ENCODE measurements at places on chromosomes 11 and 22. TPM values are rescaled to one million over a fixed set of nuclear protein-coding genes. Genes with fewer than 3 reads are reported as not detected.

GRCh38 chr11:12749442-12749841 is 75.2 kb downstream of the TEAD1 start:
- DNase-seq, result no peak

DNA sequence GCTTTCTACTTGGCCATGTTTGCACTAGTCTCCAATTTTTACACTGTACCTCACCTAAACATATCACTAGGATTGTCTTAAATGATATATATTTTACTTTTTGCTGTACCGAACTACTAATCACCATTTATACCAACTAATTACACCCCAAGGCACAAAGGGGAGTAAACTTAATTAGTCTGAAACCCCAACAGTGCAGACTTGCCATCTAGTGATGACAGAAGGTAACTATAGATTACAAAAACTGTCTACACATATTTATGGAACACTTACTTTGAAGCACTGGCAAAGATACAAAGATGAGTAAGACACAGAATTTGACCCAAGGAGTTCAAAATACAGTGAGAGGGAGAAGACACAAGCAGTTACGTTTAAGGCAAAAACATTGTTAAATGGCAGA is 139.7 kb downstream of the CNTN5 start:
- no peak for DNase-seq

The LRRC4C gene
- 0.27 TPM for total RNA-seq

- DNase-seq, result peak; percentile 54
Observed at GRCh38 chr11:12677131-12677530, 2.9 kb downstream of the TEAD1 start.

The PRPF19 gene
- total RNA-seq, result 106 TPM

DNA sequence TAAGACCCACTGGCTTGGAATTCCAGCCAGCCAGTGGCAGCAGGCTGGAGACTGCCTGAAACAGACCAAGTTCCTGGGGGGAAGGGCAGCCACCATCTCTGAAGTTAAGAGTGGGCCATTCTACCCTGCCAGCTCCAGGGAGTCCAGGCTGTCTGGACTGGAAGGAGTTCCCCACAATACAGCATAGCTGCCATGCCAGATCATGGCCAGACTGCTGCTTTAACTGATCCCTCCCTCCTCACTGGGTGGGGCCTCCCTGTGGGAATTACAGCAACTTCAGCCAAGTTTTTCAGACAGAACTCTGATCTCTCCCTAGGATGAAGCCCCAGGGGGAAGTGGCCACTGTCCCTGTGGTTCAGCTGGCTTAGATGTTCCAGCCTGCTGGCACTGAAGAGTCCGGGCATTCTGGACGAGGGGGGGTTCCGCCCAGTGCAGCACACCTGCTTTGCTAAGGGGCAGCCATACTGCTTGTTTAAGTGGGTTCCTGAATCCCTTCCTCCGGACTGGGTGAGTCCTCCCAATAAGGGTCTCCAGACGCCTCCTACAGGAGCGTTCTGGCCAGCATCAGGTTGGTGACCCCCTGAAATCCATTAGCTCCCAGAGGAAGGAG is 455.4 kb downstream of the DLG2 start:
- DNase-seq, result no peak

The SCGB1C1 gene
- total RNA-seq, result not detected

GRCh38 chr11:86249307-86250098 is 5.0 kb downstream of the EED start:
- DNase-seq, result no peak

The OR8A1 gene
- 0.35 TPM for total RNA-seq

- peak; percentile 95 for DNase-seq
Observed at GRCh38 chr11:125263268-125263790, 98.8 kb downstream of the PKNOX2 start.
